ENCODE measurements at places on chromosomes 7 and 10.

DNA sequence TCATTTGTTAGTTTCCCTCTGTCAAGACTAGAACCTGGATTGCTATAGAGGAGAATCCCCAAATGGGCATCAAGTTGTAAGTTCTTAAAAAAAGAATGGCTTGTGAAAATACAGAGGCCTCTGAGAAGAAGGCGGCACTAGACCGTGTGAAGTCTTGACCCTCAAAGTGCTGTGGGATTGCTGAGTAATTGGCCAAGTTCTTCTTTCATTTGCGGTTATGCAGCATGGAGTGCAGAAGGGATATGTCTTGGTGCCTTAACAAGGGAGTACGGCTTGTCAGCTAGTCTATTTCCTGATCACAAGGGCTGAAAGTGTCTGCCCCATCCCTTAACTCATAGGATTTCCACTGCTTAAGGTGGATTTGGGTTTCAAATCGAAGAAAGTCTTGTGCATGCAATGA is 81.2 kb downstream of the MKX start:
- no peak for DNase-seq

DNA sequence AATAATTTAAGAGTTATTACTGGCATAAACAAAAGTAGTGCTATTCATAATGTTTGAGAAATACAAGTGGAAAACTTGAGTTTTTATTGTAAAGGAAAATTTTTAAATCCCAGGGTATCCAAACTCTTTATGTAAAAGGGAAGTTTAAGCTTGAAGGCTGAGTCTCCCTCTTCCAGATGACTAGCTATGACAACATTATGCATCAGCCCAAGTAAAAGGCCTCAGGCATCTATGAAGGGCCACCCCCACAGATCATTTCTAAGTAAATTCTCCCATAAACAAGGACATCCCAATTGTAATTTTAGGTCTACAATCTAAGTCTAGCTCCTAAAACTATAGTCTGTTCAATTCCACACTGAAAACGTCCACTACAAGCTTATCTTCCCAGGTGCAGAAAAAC is 166.2 kb upstream of the STEAP1 start:
- peak; percentile 48 for DNase-seq

- no peak for DNase-seq
These were observed 92.2 kb downstream of the EGFR start for GRCh38 chr7:55110993-55111361.

DNA sequence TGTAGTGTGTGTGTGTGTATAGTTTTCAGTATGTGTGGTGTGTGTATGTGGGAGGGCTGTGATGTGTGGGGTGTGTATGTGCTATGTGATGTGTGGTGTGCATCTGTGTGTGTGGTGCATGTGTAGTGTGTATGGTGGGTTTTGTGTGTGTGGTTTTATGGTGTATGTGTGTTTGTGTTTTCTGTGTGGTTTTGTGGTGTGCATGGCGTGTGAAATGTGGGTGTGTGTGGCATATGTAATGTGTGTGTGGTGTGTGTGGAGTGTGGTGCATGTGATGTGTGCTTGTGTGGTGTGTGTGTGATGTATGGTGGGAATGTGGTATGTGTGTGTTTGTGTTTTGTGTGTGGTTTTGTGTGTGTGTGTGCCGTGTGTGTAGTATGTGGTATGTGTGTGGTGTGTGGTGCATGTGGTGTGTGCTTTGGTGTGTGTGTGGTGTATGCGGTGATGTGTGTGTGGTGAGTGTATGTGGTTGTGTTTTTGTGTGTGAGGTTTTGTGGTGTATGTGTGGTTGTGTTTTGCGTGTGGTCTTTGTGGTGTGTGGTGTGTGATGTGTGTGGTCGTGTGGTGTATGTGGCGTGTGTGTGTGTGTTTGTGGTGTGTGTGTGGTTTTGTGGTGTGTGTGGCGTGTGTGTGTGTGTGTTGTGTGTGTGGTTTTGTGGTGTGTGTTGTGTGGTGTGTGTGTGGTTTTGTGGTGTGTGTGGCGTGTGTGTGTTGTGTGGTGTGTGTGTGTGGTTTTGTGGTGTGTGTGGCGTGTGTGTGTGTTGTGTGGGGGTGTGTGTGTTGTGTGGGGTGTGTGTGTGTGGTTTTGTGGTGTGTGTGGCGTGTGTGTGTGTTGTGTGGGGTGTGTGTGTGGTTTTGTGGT is 18.0 kb upstream of the PPP2R2D start:
- no peak for DNase-seq

- DNase-seq, result no peak
These were observed 59.2 kb downstream of the PWWP2B start for GRCh38 chr10:132455986-132456847.

DNA sequence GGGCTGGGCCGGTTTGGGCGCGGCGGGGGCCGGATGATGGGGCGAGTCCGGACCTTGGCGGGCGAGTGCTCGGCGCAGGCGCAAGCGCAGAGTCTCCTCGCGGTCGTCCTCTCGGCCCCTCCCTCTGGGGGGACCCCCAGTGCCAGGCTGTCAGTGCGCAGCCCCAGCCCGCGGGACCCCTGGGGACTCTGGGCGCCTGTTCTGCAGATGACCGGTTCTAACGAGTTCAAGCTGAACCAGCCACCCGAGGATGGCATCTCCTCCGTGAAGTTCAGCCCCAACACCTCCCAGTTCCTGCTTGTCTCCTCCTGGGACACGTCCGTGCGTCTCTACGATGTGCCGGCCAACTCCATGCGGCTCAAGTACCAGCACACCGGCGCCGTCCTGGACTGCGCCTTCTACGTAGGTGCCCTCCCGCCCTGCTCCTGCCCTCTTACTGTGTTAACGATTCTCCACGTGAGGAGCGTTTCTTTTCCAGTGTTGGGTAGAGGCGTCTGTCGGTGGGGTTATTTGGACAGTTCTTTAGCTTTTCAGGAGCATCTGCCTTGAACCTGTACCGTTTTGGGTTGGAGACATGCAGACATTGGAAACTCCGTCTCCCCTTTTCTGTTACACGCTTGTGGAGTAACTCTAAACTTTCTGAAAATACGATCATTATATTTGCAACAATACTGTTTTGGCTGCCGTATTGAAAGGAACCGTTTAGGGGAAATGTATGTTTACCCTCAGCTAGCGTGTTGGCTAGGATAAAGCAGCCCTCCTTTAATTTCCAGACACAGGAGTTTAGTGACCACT is 706 bp downstream of the BUB3 start:
- DNase-seq, result peak; percentile 26

- DNase-seq, result peak; percentile 55
These were observed 131.6 kb upstream of the KLF14 start for GRCh38 chr7:130865408-130866236.

DNA sequence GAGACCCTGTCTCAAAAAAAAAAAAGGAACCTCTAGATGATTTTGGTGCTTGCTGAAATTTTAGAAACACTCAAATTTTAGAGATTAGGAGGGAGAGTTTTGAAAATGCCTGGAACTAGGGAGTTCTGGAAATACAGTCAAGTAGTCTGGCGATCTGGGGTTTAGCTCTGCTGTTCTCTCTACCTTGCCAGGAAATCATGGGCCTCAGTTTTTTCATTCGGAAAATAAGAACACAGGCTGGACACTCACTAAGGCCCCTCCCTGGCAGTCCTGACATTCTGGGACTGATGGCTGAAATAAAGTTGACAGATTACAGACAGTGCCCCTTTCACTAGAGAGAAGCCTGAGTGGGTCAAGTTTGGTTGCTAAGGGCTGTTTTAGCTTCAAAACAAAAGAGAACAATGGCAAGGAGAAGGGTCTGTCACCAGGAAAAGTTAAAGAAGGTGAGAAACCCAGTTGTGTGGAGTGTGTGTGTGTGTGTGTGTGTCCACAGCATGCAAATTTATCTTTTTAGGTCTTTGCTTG is 25.0 kb upstream of the CALN1 start:
- no peak for DNase-seq

DNA sequence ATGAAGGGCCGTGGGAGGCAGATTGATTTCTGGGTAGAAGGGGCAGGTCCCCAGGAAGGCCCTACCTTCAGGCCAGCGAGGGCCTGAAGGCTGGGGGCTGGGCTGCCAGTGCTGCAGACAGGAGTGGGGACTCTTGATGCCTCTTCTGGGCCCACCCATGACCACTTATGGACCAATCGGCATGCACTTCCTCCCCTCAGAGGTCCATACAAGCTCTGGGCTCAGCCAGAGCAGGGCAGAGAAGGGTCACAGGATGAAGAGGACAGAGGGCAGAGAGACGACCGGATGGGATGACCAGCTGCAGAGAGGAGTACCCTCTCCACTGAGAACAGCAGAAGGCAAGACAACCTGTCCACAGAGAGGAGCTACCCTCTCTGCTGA is 120.1 kb downstream of the DYNC2I1 start:
- no peak for DNase-seq

DNA sequence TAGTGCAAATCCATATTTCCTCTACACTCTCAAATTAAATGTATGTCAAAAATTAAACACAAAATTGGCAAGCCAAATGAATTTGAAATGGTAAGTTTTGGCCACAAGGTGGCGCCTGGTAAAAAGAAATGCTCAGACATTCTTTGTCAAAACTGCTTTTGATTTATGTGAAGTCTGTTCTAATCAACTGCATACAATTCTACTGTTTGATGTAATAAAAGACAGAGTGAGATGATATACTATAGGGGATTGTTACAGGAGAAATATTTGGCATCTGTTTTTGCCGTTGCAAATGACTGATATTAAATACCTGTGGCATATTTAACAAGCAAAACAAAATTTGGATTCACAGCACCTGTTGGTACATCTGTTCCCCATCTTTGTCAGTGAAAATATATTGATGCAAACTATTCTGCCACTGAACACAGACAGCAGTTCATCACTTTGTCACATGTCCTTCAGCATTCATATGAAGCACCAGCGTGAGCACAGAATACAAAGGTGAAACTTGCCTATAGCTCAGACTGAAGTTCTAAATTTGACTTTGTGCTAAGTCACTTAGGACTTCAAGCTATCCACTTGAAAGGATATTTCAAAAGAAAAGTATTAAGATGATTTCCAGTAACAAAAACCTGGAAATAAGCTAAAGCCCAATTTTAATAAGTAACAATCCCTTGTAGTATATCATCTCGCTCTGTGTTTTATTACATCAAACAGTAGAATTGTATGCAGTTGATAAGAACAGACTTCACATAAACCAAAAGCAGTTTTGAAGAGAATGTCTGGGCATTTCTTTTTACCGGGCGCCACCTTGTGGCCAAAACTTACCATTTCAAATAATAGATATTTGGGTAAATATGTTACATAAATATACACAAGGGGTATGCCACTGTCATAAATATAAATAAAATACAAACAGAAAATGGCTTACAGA is 10.2 kb upstream of the CH25H start:
- DNase-seq, result peak; percentile 73

GRCh38 chr7:47814905-47815613 is 133.2 kb downstream of the PKD1L1 start:
- DNase-seq, result no peak

DNA sequence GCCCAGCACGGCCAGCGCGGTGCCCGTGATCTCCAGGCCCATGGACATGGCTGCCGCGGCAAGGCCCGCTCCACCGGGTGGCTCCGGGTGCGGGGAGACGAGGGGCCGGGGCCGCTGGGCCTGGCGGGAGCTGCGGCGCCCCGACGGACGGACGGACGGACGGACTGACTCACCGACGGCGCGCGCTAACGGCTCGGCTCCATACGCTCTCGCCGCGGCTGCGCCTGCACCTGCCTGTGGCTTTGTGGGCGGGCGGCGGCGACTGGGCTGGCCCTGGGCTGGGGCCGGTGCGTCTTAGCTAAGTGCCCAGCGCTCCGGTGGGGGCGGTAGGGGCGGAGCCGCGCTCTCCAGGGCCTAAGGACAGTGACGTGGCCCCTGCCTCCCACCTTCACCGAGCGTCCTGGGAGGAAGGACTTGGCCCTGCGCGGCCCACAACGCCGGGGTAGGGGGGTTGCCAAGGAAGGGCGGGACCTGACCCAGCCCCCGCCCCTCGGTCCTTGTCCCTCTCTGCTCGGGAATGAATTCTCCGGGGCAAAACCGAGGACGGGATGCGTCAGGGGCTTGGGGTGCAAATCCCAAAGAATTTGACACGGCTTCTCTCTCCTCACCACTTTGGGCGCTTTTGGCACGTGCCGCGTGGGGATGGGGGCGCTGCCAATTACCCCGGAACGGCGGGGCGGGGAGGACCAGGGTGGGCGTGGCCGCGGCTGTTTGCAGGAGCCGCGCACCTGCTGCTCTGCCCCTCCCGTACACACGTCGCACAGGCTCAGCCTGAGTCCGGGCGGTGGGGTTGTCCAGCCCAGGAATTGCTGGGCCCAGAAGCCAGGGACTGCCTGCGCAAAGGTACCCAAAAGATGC is at the start of gene CLDN3:
Gene CLDN3, minus strand, starts transcription at position 269 of the 858 bp plus-strand sequence. Its CDS starts 221 bp downstream, at position 48.
- peak; percentile 92 for DNase-seq

- DNase-seq, result peak; percentile 79
These were observed 29.0 kb downstream of the ATOH7 start for GRCh38 chr10:68202960-68203353.

GRCh38 chr7:20787660-20788419 is 1.2 kb upstream of the SP8 start:
- DNase-seq, result no peak

- DNase-seq, result no peak
These were observed 75.9 kb downstream of the PPP1R3C start for GRCh38 chr10:91556691-91557566.

DNA sequence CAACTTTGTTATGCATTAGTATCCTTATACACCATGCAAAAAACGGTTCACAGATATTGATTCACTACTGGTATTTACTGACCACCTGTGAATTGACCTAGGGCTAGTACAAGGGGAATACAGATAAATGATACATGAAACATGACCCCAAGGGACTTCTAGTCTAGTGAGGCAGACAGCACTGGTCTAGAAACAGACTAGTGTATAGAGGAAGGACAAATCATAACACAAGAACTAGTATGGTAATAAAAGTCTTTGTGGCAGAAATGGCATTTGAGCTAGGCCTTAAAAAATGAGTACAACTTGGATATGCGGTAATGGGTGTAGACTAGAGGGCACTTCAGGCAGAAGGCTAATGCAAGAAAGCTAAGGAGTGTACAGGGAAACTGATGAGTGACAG is 86.6 kb downstream of the SLC25A13 start:
- DNase-seq, result no peak
